ENCODE measurements at places on chromosomes 4 and X. TPM values are rescaled to one million over a fixed set of nuclear protein-coding genes. Genes with fewer than 3 reads are reported as not detected.

SMIM31 gene
- total RNA-seq, result not detected

GAGE12J gene
- total RNA-seq, result not detected

EREG gene
- not detected for total RNA-seq

GAGE12E gene
- total RNA-seq, result not detected

GAB1 gene
- 41.1 TPM for total RNA-seq

MEPE gene
- not detected for total RNA-seq

WDR13 gene
- total RNA-seq, result 85.5 TPM

AMTN gene
- not detected for total RNA-seq

UGT2B17 gene
- not detected for total RNA-seq

RBMXL3 gene
- total RNA-seq, result not detected

TACR3 gene
- not detected for total RNA-seq

REPS2 gene
- 4.4 TPM for total RNA-seq

ALAS2 gene
- total RNA-seq, result not detected

CXorf49B gene
- total RNA-seq, result not detected

RAP2C gene
- total RNA-seq, result 35.1 TPM

FAAH2 gene
- 0.66 TPM for total RNA-seq

CLGN gene
- 0.13 TPM for total RNA-seq

SPATA18 gene
- total RNA-seq, result 14.6 TPM

C4orf54 gene
- not detected for total RNA-seq

TRIML2 gene
- not detected for total RNA-seq

BEX2 gene
- 0.29 TPM for total RNA-seq

UPF3B gene
- 4.1 TPM for total RNA-seq

MAGEE2 gene
- not detected for total RNA-seq

GRIA2 gene
- total RNA-seq, result 0.27 TPM

SSX2B gene
- total RNA-seq, result not detected

ENOX2 gene
- total RNA-seq, result 13.7 TPM

DIPK2B gene
- total RNA-seq, result 39.3 TPM

MAGEC3 gene
- total RNA-seq, result not detected

ARHGAP36 gene
- under 0.01 TPM for total RNA-seq

TEX13D gene
- not detected for total RNA-seq

SHROOM4 gene
- total RNA-seq, result 54.1 TPM

AREG gene
- not detected for total RNA-seq

IL2 gene
- not detected for total RNA-seq

NDP gene
- total RNA-seq, result 1.2 TPM

CRMP1 gene
- total RNA-seq, result not detected

HADH gene
- total RNA-seq, result 16.2 TPM

UGT2A1 gene
- 0.93 TPM for total RNA-seq

SAGE1 gene
- not detected for total RNA-seq

MSX1 gene
- total RNA-seq, result 5.5 TPM

CTAG1B gene
- total RNA-seq, result not detected

IBSP gene
- total RNA-seq, result not detected

CCKAR gene
- not detected for total RNA-seq

PPP2R2C gene
- under 0.01 TPM for total RNA-seq

SOWAHD gene
- total RNA-seq, result not detected

HSFX3 gene
- total RNA-seq, result not detected

TMEM184C gene
- total RNA-seq, result 40.2 TPM

HMGB3 gene
- total RNA-seq, result 41.6 TPM

TGIF2LX gene
- not detected for total RNA-seq

DMP1 gene
- total RNA-seq, result not detected

PITX2 gene
- total RNA-seq, result not detected

PLK4 gene
- total RNA-seq, result 31.9 TPM

JCHAIN gene
- not detected for total RNA-seq

N4BP2 gene
- 15.4 TPM for total RNA-seq

DCLK2 gene
- 3.9 TPM for total RNA-seq

ENAM gene
- total RNA-seq, result under 0.01 TPM

MUC7 gene
- not detected for total RNA-seq

BMPR1B gene
- total RNA-seq, result 0.66 TPM
